GM23248 (cell line): ENCODE measurements at places on chromosomes 3 and 15. TPM values are rescaled to one million over a fixed set of nuclear protein-coding genes. Genes with fewer than 3 reads are reported as not detected.
A peak's percentile ranks its signal among the peaks of the same experiment; 100 is the strongest.

The GAP43 gene
- 0.54 and 0.63 TPM in 2 replicates for total RNA-seq

The TOP2B gene
- total RNA-seq = 58.4 and 70.1 TPM in 2 replicates

The STXBP5L gene
- not detected in 2 replicates for total RNA-seq

GRCh38 chr15:25737218-25737643 is 125.9 kb downstream of the ATP10A start:
- H3K4me3 ChIP-seq = no peak overlapping the region
- no peaks in the 10 kb centered on the region for H3K27me3 ChIP-seq
- 0 out of 2 replicates have a peak, but pooled peaks cover 6% of the 10 kb centered on the region for H3K36me3 ChIP-seq
- peaks cover 22% of the 10 kb centered on the region for H3K4me1 ChIP-seq

DNA sequence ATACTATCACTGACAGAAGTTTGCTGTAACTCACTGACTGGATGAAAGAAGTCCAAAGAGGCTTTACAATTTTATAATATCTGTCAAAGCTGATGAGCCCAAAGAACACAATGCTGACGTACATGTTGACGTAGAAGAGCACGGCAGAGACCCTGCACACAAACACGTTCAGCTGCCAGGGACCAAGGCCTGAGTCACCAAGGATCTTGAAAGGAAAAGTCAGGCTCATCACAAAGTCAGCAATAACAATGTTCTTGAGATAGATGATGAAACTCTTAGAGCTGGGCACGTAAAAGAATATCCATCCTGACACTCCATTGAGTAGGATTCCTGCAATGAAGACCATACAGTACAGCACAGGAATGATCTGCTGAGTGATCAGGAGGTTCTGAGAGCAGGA is 10.9 kb upstream of the GPR171 start:
- H3K27ac ChIP-seq = no peak overlapping the region
- peaks cover 30% of the 10 kb centered on the region for H3K4me1 ChIP-seq
- H3K27me3 ChIP-seq = no peaks in the 10 kb centered on the region
- DNase-seq = no peak
- no peaks in the 10 kb centered on the region for H3K36me3 ChIP-seq

DNA sequence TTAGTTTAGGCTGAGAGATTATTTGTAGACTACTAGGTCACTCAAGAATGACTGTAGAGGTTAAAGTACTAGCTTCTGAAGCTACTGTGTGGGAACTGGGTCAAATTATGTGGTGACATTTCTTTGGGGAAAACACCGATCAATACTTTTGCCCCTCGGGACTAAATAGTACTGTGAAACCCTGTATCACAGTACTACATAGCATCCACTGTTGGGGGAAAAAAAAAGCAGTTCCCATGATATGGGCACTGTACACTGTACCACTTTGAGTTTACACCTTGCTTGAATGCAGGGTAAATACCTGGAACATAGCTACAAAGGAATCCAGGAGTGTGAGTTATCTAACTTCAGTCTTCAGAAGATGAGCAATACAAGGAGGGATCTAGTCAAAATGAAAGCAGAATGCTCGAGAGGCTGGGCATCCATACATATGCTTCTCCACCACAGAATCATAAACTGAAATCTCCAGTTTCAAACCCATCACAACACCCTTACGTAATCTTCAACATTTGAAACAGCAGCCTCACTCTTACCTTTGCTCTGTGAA is 311.4 kb downstream of the UNC13C start:
- no peaks in the 10 kb centered on the region for H3K4me1 ChIP-seq
- no peak for DNase-seq
- H3K27ac ChIP-seq = no peak overlapping the region
- no peaks in the 10 kb centered on the region for H3K27me3 ChIP-seq
- H3K4me3 ChIP-seq = no peak overlapping the region

DNA sequence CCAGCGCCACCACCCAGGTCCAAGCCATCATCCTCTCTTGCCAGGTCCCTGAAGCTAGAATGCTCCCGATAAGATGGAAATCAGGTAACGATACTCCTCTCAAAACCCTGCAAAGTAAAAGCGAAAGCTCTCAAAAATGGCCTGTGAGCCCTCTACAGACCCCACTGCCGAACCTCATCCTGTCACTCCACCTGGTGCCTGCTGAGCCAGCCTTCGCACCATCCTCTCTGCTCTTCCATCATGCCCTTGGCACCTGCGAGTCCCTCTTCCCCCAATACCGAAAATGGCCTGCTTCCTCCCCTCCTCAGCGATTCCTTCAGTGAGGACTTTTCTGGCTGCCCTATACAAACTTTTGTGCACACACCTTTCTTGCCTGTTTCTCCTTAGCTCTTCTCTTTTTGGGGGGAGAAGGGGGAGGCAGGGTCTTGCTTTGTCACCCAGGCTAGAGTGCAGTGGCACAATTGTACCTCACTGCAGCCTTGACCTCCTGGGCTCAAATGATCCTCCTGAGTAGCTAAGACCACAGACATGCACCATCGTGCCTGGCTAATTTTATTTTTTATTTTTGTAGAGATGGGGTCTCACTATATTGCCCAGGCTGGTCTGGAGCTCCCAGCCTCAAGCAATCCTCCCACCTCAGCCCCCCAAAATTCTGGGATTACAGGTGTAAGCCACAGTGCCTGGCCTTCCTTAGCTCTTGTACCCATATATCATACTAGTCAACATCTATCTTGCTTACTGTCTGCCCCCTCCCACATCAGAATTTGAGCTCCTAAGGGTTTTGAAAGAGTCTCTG is 3.0 kb downstream of the IDH2 start:
- H3K27me3 ChIP-seq = no peaks in the 10 kb centered on the region
- no peak for DNase-seq
- H3K36me3 ChIP-seq = no peaks in the 10 kb centered on the region
- peak overlapping the region; percentile 99 for H3K27ac ChIP-seq
- H3K4me1 ChIP-seq = peaks cover 42% of the 10 kb centered on the region

GRCh38 chr3:175059788-175060187 is 200.7 kb downstream of the NAALADL2 start:
- no peak for DNase-seq
- no peak overlapping the region for H3K27ac ChIP-seq
- H3K36me3 ChIP-seq = no peaks in the 10 kb centered on the region
- H3K4me1 ChIP-seq = no peaks in the 10 kb centered on the region

- no peak overlapping the region for H3K27ac ChIP-seq
- H3K4me3 ChIP-seq = no peak overlapping the region; the same call in 1 of the 2 replicates
- H3K27me3 ChIP-seq = no peaks in the 10 kb centered on the region
- DNase-seq = peak; percentile 64
Observed at GRCh38 chr15:56832125-56832524, 86.3 kb upstream of the TCF12 start.

GRCh38 chr15:43538091-43538490 is 20.7 kb downstream of the MAP1A start:
- H3K36me3 ChIP-seq = no peaks in the 10 kb centered on the region
- no peak overlapping the region for H3K27ac ChIP-seq
- H3K4me1 ChIP-seq = peaks cover 2% of the 10 kb centered on the region

DNA sequence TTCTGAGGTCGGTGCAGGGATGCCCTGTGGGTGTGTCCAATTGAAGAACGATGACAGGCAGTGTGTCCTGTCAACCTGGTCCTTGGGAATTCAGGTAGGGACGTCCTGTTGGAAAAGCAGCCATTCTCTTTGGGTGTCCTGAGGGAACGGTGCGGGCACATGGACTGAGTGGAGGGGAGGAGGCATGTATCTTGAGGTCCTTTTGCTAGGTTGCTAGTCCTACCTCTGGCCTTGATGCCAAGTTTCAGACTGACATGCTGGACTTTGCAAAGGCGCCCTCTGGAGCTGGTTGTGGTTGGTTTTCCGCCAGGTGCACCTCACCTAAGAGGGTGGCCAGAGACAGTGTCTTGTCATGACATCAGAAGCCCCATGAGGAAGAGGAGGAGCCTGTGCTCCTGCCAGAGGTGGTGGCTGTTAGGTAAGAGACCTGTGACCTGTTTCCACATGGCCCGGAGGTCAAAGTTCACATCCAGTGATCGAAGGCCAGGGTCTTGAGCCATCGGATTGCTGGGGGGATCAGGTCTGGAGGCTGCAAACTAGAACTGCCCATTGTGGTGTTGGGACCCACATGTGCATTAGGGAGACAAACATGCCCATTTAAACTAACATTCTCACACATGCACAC is 106.3 kb downstream of the SNRPN start:
- no peaks in the 10 kb centered on the region for H3K27me3 ChIP-seq
- H3K36me3 ChIP-seq = peaks cover 23% of the 10 kb centered on the region
- DNase-seq = no peak
- H3K4me3 ChIP-seq = no peak overlapping the region
